Glomerular endothelial cell (primary cell): ENCODE measurements at places on chromosomes 2 and 18. TPM values are rescaled to one million over a fixed set of nuclear protein-coding genes. Genes with fewer than 3 reads are reported as not detected.

GRCh38 chr2:43370705-43371104 is 144.3 kb upstream of the ZFP36L2 start:
- DNase-seq, result no peak

- no peak for DNase-seq
Measured at GRCh38 chr2:217065695-217066405, 206.0 kb upstream of the TNP1 start.

DNA sequence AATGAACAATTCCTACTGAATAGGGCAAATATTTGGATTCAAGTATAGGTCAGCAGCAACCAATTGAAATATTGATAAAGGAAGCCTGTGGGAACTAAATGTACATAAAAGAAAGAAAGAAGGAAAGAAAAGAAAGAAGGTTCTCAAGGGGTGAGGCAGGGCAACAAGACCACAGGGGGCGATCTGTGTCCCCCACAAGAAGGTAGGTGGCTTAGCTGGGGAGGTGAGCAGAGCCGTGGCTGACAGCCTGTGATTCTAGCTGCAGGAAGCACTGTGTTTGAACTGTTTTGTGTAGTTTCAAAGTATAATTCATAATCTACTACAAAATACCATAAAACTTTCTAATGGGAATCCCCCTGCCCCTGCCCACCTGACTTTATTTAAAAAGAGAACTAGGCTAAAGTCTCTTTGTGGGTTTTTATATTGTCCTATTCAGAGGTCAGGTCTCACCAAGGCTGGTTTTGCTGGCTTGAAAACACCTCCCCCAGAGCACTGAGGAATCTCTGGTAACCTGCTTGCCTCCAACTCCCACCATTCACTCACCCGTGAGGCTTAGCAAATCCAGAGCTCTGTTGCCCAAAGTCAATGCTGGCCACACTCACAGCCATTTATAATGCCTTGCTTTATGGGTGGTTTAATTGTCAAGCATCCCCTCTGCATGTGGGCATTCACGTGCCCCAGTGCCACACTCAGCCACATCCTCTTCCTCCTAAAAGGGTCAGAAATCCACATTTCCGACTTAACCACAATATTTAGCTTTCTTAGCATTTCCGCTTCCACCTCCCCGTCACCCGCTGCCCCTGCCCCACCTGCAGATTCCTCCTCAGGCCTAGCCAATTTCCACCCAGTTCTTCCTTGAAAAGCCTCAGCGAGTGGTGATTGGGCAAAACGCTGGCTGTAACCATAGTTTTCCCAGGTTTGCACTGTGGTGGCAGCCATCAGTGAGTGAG is 36.4 kb upstream of the LMAN1 start:
- DNase-seq, result no peak

GRCh38 chr2:157339965-157340655 is 14.5 kb upstream of the ERMN start:
- DNase-seq, result no peak

- no peak for DNase-seq
Measured at GRCh38 chr2:108154366-108155061, 85.3 kb upstream of the SULT1C3 start.

DNA sequence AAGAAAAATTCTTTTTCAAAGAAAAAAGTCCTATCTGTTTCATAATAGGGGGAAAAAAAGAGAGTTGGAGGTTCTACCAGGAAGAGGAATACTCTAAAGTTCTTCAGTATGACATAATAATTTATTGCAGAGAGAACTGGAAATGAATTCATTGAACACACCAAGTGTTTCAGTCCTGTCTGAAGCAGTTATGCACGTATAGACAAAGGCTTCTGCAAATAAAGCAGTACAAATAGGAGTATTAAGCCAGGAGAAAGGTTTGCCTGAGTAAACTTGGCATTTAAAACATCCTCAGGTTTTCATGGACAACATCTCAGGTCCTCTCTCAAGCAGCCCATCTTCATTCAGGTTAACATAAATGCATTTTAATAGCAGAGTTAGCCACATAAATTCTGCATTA is 141.6 kb downstream of the CCDC148 start:
- no peak for DNase-seq

GRCh38 chr18:6959110-6959509 is 158.5 kb downstream of the LAMA1 start:
- DNase-seq, result no peak

DNA sequence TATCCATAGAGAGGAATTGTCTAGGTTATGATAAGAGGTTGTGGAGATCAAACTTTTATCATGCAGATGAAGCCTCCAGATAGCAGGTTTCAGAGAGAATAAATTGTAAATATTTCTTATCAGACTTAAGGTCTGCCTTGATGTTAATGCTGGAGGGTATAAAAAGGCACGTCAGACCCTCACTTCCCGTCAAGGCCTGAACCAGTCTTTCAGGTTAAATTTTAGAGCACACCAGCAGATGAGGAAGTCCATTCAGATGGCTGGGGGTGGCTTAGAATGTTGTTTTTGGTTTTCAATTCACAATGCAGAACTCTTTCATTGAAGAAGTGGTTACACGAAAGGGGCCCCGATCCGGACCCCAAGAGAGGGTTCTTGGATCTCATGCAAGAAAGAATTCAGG is 144.4 kb upstream of the FBXO11 start:
- DNase-seq, result no peak

GRCh38 chr18:1663879-1664705 is 759.4 kb downstream of the ADCYAP1 start:
- peak; percentile 16 for DNase-seq

DNA sequence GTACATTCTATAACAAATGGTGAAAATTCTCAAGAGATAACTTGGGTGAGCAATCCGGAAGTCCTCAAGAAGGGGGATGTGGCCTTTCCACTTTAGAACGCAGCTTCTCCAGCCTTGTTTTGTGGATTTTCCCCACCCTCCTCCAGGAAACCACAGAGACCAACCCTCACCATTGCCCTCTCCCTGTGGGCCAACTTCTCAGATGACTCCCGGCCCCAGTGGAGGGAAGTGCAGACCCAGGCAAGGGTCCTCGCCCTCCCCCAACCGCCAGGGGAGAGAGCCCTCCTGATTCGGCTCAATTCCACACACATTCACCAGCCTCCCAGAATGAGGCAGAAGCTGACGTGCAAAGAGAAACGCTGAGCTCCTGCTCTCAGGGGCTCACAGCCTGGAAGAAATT is 277.2 kb downstream of the EIPR1 start:
- DNase-seq, result no peak

DNA sequence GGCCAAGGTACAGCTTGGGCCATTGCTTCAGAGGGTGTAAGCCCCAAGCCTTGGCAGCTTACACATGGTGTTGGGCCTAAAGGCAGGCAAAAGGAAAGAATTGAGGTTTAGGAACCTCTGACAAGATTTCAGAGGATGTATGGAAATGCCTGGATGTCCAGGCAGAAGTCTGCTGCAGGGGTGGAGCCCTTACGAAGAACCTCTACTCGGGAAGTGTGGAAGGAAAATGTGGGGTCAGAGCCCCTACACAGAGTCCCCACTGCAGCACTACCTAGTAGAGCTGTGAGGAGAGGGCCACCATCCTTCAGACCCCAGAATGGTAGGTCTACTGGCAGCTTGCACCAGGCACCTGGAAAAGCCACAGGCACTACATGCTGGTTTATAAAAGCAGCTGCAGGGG is 124.2 kb downstream of the RPIA start:
- DNase-seq, result no peak

DNA sequence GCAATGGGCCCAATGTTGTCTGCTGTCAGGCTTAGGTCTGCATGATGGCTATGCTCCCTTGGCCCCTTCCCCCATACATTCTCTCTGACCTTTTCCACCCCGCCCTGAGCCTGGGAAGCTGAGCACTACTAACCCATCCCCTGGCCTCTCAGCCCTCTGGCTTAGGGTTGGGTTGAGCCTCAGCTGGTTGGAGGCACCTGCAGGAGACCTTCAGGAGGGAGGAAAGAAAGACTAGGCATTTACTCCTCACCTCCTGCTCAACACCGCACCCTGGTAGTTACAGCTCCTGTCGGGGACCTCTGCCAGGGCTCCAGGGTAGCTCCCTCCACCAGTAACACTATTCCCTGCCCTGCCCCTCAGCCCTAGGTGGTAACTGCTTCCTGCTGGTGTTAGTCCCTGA is 80.5 kb downstream of the GALNT14 start:
- DNase-seq, result no peak

The DYSF gene
- 300 and 435 TPM in 2 replicates for total RNA-seq

The IL36RN gene
- total RNA-seq, result not detected in 2 replicates

The EVX2 gene
- total RNA-seq, result not detected in 2 replicates

The CRYGC gene
- total RNA-seq, result not detected in 2 replicates
